AG09319 (cell line): ENCODE measurements at places on chromosomes 1 and 21.

- DNase-seq, result no peak
Observed at GRCh38 chr1:172966844-172967540, 83.7 kb downstream of the TNFSF18 start.

DNA sequence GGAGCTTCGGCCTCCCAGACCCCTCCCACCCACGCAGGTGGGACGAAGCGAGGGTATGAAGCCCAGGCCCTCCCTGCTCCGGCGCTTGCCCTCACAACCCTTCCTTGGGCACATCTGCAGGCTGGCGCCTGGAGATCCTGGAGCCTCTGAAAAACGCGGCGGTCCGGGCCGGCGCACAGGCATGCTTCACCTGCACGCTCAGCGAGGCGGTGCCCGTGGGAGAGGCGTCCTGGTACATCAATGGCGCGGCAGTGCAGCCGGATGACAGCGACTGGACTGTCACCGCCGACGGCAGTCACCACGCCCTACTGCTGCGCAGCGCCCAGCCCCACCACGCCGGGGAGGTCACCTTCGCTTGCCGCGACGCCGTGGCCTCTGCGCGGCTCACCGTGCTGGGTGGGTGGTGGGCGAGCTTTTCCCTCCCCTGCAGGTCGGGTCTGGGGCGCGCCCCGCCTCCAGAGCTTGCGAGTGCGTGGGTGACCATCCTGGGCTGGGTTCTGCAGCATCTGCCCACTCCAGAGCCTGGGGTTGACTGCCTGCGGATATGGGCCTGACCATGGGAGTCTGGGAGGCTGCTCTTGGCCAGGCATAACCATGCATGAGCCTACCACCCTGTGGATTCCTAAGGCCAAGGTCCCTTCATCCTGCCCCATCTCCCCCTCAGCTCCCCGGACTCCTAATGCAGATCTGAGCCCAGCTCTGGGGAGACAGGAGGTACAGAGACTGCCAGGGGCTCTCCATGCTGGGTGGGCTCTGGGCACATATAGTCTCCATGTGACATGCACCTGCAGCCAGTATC, 89.8 kb downstream of the TRIM11 start:
- no peak for DNase-seq

GRCh38 chr1:109807402-109807801, 43.7 kb upstream of the EPS8L3 start:
- no peak for DNase-seq

DNA sequence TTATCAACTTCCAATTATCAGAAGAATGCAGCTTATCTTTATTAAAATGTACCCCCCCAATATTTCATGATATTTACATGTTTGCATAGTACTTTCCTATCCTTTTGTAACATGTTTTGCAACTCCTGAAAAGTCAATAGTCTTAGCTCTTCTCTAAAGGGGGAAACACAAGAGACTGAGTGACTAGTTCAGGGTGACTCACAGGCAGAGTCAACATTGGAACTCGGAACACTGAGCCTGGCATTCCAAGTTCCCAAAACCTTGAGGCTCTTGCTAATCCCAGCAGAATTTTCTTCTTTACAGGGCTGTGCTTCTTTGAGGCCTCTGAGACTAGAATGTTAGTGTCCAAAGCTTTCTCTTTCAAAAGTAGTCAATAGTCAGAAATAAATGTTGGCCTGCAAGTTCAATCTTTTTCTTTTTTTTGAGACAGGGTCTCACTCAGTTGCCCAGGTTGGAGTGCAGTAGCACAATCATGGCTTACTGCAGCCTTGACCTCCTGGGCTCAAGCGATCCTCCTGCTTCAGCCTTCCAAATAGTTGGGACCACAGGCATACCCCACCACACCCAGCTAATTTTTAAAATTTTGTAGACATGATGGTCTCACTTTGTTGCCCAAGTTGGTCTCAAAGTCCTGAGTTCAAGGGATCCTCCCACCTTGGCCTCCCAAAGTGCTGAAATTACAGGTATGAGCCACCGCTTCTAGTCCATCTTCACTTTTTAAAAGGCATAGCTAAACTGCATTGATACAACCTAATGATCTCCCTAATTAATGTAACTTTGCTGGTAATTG, 37.5 kb downstream of the ZNF281 start:
- DNase-seq, result no peak

GRCh38 chr1:20259646-20260045, 31.0 kb upstream of the VWA5B1 start:
- no peak for DNase-seq

GRCh38 chr1:72891976-72892375, 609.6 kb upstream of the NEGR1 start:
- DNase-seq, result no peak

- DNase-seq, result no peak
Observed at GRCh38 chr1:154716011-154716410, 108.0 kb upstream of the ADAR start.

DNA sequence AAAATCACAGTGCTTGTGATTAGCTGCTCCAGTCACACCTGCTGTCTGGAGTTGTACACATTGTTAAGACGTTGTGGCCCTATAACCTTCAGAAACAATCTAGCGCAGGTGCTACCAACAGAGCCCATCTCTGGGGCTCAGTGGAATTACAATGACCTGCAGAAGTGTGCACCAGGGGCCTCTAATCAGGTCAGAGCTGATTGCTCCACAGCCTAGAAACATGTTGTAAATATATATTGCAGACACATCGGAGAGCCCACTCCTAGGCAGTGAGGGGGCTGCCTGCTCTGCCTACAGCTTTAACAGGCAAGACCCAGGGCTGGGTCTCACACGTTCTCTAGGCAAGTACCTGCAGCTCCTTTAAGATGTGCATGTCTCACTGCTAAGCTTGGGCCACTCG, 302.0 kb downstream of the SIPA1L2 start:
- DNase-seq, result no peak

- no peak for DNase-seq
Observed at GRCh38 chr1:3727042-3727824, 25.0 kb upstream of the CCDC27 start.

- DNase-seq, result no peak
Observed at GRCh38 chr1:234214129-234214910, 158.9 kb upstream of the COA6 start.

DNA sequence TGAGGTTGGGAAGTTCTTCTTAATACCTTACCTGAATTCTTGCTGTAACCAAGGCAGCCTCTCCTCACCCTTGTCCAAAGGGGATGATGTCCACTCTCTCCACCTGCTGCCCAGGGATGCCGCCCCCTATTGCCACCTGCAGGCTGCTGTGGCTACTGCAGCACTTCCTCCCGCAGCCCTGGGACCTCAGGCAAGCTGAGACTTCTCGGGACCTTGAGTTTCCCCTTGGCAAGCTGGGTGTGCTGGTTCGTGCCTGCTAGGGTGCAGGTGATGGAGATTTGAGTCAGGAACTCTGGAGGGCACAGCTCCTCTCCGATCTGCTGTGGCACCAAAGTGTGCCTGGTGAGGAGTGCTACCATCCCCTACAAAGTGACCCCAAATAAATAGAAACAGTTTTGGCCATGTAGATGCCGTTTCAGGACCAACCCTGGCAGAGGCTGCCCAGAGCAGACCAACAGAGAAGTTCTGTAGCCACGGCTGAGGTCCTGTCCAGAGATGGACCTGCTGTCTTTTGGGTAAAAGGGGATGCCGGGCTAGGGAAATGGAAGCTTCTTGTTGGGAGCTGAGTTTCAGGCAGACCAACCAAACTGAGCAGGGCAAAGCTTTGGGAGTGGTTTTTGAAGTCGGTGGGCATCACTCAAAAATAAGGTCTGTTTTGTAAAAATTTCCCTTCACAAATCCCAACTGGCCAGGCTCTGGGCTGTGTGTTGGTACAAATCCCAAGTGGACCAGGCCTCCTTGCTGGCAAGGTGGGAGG, 31.7 kb downstream of the RUNX3 start:
- DNase-seq, result no peak

DNA sequence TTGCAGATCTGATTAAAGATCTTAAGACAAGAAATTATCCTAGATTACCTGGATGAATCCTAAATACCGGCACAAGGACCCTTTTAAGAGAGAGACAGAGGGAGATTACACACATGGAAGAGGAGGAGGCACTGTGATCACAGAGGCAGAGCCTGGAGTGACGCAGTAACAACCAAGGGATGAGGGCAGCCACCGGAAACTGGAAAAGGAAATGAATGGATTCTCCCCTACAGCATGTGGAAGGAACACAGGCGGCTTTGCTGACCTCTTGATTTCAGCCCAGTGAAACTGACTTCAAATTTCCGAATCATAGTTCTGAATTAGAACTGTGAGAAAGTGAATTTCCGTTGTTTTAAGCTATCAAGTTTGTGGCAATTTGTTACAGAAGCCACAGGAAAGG, 50.2 kb upstream of the IVNS1ABP start:
- no peak for DNase-seq

DNA sequence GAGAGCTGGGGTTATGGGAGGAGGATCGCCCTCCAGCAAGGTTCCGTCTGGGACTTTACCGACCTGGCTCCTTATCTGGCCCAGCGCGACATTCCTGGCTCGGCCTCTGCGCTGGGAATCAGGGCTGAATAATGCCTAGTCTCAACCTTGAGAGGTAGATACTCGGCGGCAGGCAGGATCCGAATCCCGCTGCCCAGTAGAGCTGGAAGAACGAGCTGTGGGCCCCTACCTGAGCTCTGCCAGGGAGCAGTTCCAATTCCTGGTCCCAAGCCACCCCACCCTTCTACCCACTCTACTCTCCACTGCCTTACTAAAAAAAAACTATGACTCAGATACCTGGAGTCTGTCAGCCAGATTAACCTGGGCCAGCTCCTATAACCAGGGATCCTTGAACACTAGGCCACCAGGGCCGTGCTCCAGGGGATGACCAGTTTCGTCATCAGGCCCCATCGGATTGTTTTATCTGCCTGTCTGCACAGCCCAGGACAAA, 53.6 kb downstream of the RHBG start:
- no peak for DNase-seq

- DNase-seq, result no peak
Observed at GRCh38 chr1:34312359-34312758, 135.7 kb downstream of the C1orf94 start.

- no peak for DNase-seq
Observed at GRCh38 chr21:32413015-32413504, 554 bp downstream of the EVA1C start.

DNA sequence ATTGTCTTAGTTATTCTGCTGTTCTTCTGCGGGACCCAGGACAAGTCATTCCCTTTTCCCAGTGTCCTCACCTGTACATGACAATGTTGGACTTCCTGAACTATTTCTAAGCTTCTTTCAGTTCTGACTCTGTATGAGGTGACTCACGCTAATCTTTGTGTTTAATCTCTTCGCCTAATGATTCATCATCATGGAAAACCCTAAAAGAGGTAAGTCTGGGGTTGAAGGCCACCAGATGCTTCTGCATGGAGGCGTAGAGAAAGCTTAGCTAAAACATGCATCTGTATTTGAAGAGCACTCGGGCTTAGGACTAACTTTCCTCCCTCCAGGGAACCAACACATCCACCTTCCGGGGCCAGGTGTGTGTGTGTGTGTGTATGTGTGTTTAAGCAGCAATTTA, 7.4 kb downstream of the SPRR5 start:
- DNase-seq, result no peak

DNA sequence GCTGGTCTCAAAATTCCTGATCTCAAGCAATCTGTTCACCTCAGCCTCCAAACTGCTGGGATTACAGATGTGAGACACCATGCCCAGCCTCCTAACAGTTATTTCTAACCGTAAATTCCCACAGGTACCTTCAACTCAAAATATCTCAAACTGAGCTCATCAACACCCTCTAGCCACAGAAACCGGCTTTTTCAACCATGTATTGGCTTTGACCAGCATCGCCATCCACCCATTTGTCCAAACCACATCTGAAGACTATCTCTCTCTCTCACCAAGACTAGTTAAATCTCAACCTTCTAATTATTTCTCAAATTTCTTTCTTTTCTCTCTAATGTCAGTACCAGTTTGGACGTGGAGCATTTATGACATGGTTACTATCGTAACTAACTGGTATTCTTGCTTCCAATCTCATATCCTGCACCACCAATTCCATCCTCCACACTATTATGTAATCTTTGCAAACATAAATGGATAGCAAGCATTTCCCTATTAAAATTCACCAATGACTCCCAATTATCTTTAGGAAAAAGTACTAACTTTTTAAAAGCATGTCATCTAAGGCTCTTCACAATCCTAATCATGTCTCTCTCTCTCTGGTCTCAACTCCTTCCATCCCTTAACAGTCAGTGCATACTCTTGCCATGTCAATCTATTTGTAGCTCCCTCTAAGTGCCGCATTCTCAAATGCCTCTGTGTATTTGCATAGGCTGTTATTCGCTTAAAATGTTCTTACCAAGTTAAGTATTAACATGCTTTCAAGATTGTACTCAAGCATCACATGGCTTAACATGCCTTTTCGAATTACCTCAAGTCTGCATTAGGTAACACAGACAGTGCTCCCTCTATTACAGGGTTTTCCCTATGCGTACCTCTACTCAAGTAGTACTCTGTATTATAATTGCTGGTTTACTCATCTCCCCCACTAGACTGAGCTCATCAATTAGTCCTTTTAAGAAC, 18.1 kb downstream of the RSBN1 start:
- DNase-seq, result no peak

- DNase-seq, result no peak
Observed at GRCh38 chr1:109240158-109241152, 8.9 kb upstream of the CELSR2 start.

- DNase-seq, result no peak
Observed at GRCh38 chr1:221991221-221991620, 249.3 kb upstream of the DUSP10 start.

GRCh38 chr21:45821998-45822397, 159.6 kb upstream of the COL6A1 start:
- DNase-seq, result no peak

DNA sequence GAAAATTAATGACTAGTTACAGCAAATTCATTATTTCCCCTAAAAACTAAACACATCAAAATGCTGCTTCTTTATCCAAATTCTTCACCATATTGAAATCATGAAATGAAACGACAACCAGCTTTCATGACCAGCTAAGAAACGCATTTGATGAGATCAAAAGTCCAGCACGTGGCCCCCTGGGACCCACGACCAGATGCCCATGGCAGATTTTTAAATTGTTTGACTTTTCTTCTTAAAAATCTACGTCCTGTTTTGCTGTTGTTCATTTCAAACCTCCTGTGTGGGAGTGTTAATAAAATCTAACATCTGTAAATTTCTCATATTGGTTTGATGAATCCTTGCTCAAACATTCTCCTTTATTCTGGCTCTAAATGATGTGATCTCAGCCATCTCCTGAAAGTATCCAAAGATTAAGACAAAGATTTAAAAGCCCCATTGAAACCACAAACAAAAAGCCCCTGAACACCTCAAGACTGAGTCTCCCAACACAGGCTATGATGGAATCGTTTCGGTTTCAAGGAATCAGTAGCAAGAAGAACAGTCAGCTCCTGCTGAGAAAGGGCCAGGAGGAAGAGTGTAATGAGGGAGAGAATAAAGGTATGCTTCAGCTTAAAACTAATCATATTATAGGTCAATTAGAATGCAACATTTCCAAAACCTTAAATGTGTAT, 523.6 kb downstream of the SMYD3 start:
- no peak for DNase-seq

- DNase-seq, result no peak
Observed at GRCh38 chr21:20971296-20971921, 26.8 kb upstream of the NCAM2 start.

- no peak for DNase-seq
Observed at GRCh38 chr1:115193046-115193828, 103.9 kb upstream of the TSPAN2 start.
